Cortex of kidney (tissue), 1 donor: ENCODE measurements at places on chromosomes 4 and X.

- no peak for DNase-seq
These were observed 660 bp upstream of the HSPA4L start for GRCh38 chr4:127781300-127782024.

DNA sequence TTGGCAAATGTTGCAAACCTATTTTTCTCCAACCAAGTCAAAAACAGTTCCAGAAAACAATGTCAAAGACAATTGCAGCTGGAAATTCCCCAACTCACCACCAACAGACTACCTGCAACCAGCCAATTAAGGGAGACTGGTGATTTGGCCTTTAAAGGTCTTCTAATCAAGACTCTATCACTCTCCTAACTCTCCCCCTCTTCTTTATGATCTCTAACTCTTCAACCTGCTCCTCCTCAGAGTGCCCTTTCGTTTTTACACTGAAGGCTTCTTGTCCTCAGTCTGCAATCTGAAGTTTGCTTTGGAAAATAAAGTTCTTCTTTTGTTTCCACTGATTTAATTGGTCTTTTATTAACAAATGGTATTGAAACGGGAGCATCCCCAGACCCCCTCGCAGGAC is 203.9 kb downstream of the TECRL start:
- no peak for DNase-seq

DNA sequence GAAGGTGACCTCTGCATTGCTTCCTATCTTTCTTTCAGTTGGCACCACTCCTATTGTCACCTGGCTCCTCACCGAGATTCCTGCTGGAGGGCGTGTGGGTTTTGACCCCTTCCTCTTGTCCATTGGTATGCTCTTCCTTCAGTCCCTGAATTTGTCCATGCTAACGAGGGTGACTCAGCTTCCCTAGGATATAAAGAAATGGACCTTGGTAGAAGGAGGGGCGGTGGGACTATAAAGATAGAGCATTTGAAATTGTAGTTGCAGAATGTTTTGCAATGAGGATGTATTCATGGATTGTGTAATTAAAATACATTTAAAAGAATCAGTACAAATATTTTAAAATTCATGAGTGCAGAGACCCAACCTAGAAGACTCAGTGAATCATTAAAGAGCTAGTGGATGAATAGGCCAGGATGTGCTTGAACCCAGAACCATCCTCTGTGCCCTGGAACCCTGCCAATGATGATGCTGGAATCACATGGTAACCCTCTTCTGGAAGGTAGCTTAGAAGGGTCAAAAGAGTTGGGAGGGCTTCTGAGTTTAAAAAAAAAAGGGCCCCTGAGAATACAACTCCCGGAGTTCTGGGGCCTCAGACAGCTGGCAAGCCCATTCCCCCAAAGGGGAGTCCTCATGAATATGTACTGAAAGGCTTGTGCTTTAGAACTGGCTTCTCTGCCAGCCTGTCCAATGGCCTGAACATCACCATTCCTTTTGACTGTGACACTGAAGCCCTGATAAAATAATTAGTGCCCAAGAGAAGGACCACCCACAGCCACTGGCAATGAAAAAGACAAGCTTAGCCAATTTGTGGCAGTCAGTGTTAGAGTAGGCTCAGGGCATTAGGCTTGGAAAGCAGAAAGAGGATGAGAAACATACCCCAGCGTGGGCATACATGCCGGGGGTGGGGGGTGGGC is 8.0 kb downstream of the XPNPEP2 start:
- DNase-seq, result no peak

GRCh38 chr4:19259920-19260319 is 991.8 kb upstream of the SLIT2 start:
- no peak for DNase-seq

- DNase-seq, result no peak
These were observed 29.4 kb downstream of the WDR13 start for GRCh38 chrX:48626401-48627298.

GRCh38 chr4:182179105-182179504 is 64.1 kb upstream of the TENM3 start:
- DNase-seq, result no peak

DNA sequence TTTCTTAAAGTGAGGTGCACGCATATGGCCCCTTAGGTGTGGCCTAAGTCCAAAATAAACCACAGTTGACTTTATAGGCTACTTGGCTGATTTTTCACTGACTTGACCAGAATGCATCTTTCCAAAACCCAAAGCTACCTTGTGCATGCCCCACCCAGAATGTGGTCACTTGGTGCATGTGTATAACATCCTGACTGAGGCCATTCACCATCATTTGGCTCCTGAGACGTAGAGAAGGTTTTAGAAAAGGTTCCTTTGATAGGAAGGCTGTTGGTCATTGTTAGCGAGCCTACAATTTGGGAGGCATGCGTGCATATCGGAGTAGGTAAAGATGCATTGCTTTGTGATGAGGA is 84.6 kb downstream of the PLAC1 start:
- DNase-seq, result no peak

GRCh38 chr4:16641971-16642370 is 256.5 kb downstream of the LDB2 start:
- no peak for DNase-seq

DNA sequence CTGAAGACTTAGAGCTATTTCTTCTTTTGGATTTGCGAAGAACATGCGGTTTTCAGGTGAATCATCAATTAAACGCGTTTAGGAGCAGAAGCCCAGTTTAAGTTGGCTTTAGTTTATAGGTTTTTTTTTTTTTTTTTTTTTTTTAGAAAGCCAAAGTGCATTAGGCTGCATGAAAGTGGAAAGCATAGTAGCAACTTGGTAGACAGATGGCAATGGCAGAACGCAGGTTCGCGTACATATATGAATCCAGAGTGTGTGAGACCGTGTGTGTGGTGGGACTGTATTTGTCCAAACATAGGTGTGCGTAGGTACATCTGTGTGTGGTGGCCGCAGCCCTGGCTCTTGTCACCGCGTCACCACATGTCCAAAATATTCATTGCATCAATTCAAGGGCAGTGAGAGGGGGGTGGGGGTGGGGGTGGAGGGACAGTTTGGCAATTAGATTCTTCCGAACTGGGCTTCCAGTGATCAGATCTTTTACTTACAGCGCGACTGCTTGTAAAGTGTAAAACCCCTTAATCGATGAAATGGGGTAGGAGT is 901 bp downstream of the JADE1 start:
- no peak for DNase-seq

DNA sequence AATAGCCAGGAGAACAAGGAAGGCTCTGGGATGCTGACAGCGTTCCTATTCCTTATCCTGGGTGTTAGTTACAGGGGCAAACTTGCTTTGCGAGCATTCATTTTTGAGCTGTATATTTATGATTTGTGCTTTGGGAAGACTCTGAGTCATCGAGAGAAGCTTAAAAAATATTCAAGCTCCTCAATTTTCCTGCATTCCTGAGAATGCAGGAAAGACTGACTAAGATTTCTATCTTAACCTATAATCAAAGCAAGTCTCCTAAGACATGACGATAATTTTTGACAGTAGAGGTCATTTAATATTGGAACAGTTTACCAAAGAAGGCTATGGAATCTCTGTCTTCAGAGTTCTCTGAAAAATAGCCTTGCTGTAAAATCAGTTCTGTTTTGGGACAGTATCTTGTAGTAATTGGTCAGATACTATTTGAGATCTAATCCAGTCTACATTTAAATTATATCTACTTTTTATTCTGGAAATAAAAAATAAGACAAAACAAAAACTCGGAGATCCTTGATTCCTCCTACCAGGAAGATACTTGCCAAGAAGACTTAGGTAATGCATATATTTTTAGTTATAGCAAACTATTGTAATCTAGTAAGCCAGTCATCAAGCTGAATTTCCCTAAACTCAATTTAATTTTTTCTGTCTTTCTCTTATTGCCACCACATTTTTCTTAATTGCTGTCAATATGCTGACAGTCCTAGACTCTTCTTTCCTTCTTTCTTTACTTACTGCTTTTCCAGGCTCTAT is 31.7 kb downstream of the BBS12 start:
- no peak for DNase-seq

DNA sequence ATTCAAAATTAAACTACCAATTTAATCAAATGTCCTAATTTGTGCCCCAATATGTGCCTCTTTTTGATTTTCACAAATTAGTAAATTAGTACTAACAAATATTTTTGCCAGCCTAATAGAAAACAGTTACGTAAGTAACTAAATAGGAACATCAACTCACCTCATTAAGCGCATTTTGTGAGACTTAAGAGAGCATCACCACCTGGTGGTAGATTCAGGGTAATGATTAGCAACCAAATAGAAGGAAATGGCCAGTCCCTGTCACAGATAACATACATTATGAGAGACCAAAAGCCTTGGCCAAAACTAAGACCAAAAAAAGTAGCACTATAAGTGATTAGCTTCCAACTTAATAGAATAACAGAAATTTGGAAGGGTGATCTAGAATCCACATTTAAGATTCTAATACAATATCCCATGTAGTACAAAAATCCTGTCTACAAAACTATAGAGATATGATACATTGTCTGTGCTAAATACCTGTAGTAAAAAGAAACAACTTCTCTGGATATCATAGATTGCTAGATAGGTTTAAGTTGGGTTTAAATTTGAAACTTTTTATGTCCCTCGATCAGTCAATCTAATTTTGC is 46.7 kb downstream of the C4orf46 start:
- DNase-seq, result no peak

- no peak for DNase-seq
These were observed 607.8 kb upstream of the ZFP42 start for GRCh38 chr4:187387739-187388138.

DNA sequence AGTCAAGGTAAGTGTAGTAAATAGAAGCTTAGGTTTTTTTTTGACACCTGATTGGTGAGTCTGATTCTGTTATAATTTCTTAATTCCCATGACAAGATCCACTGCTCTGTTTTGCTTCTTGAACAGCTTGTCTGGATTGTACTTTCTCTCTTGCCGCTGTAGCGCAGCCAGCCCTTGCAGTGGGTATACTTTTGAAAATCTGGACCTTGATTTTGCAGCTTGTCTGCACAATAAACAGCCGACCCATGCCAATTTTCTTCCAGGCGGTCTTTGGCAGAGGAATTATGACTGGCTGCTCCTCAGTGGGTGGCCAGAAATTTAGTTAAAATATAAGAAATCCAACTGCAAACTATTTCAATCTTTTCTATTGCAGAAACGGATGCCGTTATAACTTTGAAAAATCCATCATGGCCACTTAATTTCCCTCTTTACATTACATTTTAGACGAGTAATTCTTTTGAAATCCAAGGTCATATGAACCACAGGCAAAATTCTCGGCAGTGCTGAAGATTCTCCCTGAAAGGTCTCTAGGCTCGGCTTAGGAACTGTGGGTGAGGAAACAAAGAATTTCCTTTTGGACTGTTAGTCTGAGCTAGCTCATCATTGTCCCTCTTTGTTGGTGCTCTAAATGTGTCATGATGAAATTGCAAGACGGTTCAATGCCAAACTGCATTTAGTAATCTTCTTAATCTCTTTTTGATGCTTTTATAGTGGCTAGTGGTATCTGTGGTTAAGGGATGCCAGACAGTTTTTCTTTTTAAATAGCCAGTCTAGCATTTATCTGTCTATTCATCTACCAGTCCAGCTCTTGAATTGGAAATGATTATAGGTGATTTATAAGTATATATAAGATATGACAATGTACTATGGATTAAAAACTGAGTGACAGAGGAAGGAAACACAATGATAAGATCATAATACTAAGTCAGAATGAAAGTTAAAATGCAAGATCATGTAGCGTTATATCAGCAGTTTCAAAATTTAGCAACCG is 31.5 kb upstream of the PTTG2 start:
- DNase-seq, result no peak

DNA sequence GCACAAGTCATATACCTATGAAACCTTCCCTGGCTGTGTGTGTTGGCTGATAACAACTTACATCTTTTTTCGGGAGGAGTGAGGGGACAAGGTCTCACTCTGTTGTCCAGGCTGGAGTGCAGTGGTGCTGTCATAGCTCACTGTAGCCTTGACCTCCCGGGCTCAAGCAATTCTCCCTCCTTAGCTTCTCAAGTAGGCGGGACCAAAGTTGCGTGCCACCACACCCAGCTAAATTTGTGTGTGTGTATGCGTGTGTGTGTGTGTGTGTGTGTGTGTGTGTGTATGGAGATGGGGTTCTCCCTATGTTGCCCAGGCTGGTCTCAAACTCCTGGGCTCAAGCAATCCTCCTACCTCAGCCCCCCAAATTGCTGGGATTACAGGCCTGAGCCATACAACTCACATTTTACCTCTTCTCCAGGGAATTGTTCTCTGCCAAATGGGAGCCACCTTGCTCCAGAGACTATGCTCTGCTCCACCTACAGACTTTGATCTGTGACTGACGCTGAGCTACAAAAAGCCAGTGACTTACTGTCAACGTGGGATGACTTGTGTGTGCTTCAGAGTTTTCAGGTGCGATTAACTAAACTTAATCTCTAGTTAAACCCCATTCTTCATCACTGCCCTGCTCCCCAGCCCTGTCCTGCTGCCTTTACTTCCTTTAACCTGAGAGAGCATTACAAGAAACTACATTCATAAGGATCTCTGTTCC is 2.0 kb upstream of the BEX4 start:
- DNase-seq, result no peak

DNA sequence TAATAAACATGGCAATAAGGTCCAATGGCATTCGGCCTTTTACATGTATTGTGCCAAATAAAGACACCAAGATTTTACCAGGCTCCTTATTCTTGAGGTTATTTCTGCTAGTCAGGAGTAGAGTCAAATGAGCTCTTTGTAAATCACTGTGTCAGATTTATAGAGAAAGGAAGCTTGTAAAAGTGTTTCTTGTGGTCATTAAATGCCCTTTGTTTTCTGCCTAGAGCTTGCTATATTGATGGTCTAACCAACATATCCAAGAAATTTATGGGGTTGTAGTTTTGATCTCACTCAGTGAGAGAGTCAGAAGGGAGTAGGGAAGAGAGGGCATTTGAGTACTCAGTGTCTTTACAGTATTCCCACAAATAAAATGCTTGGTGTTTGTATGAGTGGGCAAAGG is 86.2 kb upstream of the FRMPD4 start:
- DNase-seq, result no peak

- DNase-seq, result no peak
These were observed 375.5 kb upstream of the MAGEB18 start for GRCh38 chrX:25762656-25763055.

GRCh38 chr4:6893449-6894085 is 16.1 kb upstream of the TBC1D14 start:
- DNase-seq, result no peak

DNA sequence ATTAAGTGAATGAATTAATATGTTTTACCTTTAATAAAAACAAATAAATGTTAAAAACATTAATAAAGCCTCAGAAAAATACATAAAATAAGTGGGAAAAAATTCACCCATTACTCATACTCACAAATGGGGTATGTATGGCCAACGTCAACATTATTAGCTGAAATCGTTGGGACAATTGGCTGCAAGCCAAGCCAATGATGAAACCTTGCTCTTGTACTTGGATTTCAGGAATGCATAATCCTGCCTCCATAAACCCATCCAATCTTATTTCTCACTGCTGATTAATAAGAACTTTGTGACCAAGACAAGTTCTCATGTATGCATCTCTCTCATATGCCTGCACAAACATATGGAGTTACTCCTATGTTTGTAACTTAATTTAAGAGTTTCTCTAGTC is 35.3 kb upstream of the ADAMTS3 start:
- DNase-seq, result no peak

- DNase-seq, result no peak
These were observed 19.7 kb downstream of the ZFX start for GRCh38 chrX:24169211-24169610.

- no peak for DNase-seq
These were observed 7.8 kb upstream of the SH3TC1 start for GRCh38 chr4:8191136-8191747.
